ENCODE measurements at places on chromosomes 4 and X.

DNA sequence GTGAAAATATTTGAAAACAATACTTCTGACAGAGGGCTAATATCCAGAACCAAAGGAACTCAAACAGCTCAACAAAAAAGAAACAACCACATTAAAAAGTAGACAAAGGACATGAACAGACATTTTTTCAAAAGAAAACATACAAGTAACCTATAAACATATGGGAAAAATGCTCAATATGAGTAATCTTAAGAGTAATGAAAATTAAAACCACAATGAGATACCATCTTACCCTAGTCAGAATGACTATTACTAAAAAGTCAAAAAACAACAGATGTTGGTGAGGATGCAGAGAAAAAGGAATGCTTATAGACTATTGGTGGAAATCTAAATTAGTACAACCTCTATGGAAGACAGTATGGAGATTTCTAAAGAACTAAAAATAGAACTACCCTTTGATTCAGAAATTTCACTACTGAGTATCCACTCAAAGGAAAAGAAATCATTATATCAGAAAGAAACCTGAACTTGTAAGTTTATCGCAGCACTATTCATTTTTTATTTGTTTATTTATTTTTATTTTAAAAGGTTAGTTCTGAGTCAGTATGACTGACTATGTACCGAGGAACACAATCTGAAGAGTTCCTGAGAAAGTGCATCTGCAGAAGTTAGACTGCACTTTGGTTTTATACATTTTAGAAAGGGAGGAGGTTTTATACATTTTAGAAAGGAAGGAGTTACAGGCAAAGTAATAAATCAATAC is 231.3 kb downstream of the INPP4B start:
- no peak for DNase-seq

DNA sequence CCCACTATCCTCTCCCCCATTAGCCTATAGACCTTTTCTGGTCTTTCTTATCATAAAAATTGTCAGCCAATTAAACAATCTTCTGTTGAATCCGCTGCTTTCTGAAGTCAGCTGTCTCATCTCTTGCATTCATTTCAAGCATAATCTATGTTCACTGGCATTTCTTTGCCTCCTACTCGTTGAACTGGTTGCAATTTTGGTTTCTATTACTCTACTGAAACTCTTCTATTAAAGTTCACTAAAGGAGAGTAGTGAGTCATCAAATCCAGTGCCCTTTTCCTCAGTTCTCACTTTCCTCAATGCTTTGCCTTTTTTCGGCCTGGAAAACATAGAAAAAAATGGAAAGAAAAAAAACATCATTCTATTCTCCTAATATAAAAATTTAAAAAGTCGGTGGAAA is 23.9 kb upstream of the CXCL13 start:
- no peak for DNase-seq

DNA sequence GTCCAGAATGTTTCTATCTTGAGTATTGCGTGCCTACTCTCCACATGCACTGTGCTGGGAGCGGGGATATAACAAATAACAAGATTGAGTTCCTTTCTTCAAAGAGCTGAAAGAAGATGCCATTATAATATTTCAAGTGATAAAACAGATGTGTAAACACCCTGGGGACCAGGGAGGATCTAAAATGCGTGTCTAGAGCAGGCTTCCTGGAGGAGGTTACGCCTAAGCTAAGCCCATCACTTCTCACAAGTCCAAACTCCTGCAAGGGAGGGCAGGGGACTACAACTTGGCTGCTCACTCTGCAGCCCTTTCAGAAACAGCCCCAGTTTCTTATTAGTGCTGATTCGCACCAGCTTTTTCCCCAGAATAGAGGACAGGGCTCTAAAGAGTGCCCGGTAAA is 21.5 kb downstream of the PTCHD1 start:
- DNase-seq: no peak

GRCh38 chr4:100695039-100695654 is 177.3 kb upstream of the EMCN start:
- DNase-seq: no peak

Data from NCI-H1417 treated with DMSO at 0.1 percent for 48 hours (cell line).